ENCODE measurements at places on chromosomes 13 and 19. TPM values are rescaled to one million over a fixed set of nuclear protein-coding genes. Genes with fewer than 3 reads are reported as not detected.
A peak's percentile ranks its signal among the peaks of the same experiment; 100 is the strongest.

CYP2F1 gene
- total RNA-seq, result not detected

UPF1 gene
- 40.3 TPM for total RNA-seq

ERICH6B gene
- total RNA-seq, result not detected

PTPRS gene
- total RNA-seq, result 66.3 TPM

TICAM1 gene
- total RNA-seq, result 1.4 TPM

LILRA2 gene
- not detected for total RNA-seq

OR7C1 gene
- not detected for total RNA-seq

GRCh38 chr19:3151563-3152418 is 16.0 kb downstream of the GNA15 start:
- DNase-seq, result peak; percentile 38

DNA sequence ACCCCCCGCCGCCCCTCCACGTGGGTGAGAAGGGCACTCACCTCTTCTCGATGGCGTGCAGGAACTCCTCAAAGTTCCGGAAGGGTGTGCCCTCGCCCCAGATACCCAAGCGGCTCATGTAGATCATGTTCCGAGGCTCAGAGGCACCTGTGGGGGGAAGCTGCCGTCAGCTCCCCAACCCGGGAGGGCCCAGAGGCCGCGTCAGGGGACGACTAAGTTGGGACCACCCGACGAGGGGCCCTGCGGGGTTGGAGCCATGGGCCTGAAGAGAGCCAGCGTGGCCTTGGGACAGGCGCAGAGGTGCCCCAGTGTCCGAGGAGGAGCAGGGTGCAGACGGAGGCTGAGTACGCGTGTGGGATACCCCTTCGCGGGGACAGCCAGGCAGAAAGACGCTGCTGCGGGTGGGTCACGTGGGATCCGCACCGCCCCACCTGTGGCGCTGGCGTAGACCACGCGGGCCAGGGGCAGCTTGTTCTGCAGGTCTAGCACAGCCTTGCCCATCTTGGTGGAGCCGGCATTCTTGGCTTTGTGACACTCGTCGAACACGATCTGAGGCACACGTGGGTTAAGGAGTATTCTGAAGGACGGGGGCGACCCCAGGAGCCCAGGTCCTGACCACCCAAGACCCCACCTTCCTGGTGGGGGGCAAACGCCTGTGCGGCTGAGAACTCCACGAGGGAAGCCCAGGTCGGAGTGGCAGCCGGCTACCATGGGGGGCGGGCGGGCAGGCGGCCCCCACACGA is 15.9 kb downstream of the GPX4 start:
- DNase-seq, result no peak

DNA sequence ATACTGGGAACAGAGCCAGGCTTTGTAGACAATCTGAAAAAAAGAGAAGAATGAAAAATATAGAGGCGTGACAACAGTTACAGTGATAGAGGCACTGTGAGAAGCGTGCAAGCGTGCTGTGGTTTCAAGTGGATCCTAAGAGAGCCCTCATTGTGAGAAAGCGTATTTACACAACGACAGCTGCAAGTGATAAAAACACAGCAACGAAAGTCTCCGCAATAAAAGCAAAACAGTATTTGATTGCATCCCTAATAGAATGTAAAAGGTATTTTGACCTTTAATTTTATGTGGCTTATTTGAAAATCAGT is 642.7 kb upstream of the ARGLU1 start:
- no peak for DNase-seq

- DNase-seq, result no peak
These were observed 6.8 kb downstream of the PARP4 start for GRCh38 chr13:24505756-24506155.

DNA sequence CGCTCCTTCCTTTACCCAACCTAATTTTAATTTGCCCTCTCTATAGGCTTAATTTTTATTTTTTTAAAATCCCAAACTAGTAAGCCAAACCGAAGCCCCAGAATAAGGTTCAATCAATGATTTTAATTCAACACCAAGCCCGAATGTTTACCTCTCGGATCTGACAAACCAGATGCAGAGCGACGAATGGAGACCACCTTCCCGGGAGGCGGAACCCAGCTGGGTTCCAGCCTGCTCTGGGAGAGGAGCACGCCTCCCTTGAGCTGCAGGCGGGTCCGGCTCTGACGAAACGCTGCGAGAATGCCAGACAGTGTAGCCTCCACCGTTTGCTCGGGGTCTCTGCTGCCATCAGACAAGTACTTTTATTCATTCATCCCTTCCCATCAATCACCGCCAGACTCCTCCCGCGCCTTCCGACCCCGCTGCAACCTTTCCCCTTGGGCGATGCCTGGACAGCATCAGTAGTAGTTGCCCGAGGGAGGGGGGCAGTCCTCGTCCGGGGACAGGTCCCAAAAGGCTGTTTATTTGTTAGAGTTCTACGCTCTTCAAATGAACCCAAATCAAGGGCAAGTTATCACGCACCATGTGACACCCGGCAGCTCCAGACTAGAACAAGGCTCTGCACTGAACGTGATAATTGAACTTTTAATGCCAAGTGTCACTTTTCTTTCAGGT is 752 bp upstream of the EDNRB start:
- DNase-seq, result no peak

DNA sequence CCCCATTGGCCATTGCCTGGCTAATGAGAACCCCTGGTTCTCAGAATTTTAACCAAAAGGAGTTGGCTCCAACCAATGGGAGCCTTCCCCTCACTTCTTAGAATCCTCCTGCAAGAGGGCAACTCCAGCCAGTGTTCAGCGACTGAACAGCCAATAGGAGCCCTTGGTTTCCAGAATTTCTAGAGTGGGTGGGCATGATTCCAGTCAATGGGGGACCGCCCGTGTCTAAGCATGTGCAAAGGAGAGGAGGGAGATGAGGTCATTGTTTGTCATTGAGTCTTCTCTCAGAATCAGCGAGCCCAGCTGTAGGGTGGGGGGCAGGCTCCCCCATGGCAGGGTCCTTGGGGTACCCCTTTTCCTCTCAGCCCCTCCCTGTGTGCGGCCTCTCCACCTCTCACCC is 9.5 kb upstream of the SWSAP1 start:
- no peak for DNase-seq

- no peak for DNase-seq
These were observed 426.7 kb downstream of the LIG4 start for GRCh38 chr13:107788464-107789165.

GRCh38 chr13:36548129-36548528 is 115.8 kb downstream of the CCNA1 start:
- DNase-seq, result no peak

- DNase-seq, result no peak
These were observed 3.1 kb downstream of the SOX21 start for GRCh38 chr13:94709001-94709834.

- no peak for DNase-seq
These were observed 162.9 kb downstream of the NHLRC3 start for GRCh38 chr13:39201180-39201579.

DNA sequence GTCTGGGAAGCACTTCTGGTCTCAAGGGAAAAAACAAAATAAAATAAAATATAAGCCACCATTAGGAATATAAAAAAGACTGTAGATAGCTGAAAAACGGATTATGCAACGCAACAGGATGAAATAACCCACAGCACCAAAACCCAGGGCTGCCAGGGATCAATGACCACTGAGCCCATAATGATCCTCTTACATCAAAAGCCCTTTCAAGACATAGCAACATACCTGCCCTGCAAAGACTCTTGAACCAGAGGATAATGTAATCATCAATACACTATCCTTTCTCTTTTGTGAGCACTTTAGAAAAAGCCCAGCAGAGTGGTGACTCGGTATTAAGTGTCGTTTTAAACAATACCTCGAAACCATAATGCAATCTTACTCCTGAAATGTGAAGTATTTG is 235.0 kb upstream of the SOX21 start:
- DNase-seq, result no peak

- no peak for DNase-seq
These were observed 112.3 kb downstream of the MIPEP start for GRCh38 chr13:23776698-23777574.

DNA sequence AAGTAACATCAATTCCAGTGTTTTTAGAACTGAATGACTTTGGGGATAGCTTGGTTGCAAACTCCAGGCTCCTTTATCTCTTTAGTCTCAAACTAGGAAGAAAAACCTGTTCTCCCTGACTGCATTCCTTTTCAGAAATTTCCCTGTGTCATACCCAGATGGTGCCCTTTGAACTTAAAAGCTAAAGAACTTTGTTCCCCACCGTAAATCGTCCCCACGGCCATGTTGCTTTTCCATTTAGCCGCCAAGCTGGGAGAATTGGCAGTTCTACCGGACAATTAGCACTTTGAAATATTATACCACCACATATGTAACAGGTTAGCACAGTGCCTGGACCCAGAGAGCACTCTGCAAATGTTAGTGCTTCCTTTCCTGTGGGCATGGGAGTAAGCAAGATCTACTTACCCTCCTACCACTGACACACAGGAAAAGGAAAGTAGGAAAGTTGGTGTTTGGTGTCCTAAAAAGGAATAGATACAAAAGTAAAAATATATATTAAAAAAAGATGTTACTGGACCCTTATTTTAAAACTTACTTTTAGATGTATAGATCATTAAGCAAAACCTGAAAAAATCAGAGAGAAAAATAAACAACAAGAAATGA is 191.9 kb upstream of the MIR17HG start:
- DNase-seq, result no peak

GRCh38 chr19:35845215-35846037 is 6.9 kb downstream of the NPHS1 start:
- DNase-seq, result no peak

DNA sequence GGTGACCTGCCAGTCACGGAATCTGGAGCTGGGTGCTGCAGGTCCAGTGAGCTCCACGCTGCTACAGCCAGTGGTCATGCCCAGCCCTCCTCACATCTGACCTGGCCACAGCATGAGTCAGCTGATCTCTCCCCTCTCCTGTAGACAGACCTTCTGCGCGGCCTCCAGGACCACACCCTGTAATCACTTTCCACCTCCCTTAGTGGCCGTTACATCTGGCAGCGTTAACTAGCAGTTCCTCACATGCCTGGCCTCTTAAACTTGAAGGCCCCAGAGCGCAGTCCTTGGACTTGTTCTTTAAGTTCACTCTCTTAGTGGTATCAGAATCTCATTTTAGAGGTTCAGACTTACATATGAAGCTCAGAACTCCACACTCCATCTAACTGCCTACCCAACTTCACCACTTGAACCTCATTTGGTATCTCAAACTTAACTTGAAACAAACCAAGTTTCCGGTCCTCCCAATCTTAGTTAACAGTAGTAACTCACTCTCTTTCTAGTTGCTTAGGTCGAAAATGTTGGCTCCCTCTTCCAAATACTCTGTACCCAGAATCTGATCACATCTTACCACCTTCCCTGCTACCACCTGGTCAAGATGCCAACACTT is 22.7 kb downstream of the MIPEP start:
- peak; percentile 77 for DNase-seq

DNA sequence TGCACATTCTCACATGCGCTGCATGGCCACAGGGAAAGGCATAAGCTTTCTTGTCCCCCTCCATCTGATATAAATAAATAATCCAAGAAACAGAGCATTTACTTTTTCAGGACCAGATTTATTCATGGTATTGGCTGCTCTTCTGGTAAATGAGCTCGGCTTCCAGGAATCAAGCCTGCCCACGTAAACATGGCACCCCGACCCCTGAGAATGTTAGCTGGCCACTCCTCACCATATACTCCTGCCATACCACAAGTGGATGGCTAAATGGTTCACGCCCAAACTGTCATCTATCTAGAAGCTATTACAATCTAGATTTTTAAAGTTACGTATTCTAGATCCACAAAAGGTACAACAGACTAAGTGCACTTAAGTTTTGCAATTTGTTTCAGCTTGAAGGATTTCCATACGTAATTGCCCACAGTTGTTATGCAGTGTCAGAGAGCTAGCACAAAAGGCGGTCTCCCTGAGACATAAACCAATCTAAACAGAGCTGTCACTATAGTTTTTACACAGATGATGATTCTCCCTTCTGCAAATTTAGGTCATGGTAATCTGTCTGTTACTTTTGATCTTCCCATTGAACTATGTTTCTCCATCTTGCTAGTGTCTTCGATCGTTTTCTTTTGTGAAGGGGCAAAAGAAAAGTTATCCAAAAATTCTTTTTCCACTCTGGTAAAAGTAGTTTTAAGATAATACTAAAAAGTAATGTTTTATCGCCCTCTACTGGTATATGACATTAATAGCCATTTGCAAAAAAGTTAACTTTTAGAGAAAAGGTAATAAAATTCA is 16.2 kb upstream of the FOXO1 start:
- DNase-seq, result no peak

- DNase-seq, result no peak
These were observed 502.5 kb downstream of the PCDH17 start for GRCh38 chr13:58134012-58134411.

GRCh38 chr19:17406887-17407196 is 1.4 kb upstream of the BST2 start:
- no peak for DNase-seq

DNA sequence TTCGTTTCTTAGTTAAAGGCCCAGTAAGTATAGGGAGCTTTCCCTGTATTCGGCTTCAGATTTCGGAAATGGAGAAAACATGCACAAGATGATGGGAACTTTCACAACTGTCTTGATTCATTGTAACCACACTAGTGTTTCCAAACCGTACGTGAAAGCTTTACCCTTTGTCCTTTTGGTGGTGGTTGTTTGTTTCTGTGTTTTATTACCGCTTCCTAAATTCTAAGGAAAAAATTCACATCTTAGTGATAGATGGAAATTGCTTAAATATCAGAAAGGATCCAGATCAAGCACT is 504 bp upstream of the VWA8 start:
- no peak for DNase-seq

DNA sequence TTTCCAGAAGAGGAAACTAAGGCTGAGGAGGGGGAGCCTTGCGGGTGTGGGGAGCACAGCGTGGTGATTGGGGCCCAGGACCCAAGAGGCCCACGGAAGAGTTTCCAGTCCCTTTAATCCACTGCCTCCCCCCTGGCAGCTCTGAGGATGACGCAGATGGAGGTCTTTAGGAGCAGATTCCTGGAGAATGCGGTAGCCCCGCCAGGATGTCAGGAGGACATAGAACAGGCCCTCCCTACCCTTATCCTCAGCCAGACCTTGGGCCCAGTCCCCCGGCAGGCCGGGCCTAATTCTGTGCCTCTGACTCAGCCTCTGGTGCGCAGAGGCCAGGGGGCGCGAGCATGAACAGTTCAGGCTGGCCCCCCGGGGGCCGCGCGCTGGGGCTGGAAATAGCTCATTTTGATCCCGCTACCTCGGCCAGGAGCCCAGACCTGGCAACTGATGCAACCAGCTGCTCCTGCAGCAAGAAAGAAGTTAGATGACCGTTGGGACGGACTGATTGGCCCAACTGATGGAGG is 461 bp upstream of the HSPB6 start:
- peak; percentile 71 for DNase-seq

GRCh38 chr13:45303026-45303425 is 38.0 kb downstream of the TPT1 start:
- no peak for DNase-seq

DNA sequence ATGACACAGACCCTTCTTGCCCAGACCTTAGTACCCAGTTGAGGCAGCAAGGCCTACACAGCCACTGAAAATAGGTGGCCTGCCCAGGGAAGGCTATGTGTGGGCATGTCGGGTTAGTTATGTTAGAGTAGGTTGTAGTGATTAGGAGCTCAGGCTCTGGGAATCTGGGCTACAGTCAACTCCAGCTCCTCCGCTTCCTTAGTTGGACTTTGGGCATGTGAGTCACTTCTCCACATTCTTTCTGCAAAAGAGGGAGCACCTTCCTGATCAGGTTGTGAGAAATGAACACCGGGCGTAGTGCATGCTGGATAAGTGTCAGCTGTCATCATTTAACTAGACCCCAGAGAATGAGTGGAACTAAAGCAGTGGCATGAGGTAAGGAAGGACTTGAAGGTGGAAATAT is 64.8 kb downstream of the ARHGAP35 start:
- no peak for DNase-seq

All from A172 (cell line).